ENCODE measurements at places on chromosomes 3 and 15. TPM values are rescaled to one million over a fixed set of nuclear protein-coding genes. Genes with fewer than 3 reads are reported as not detected.

CCDC33 gene
- 0.12 TPM for total RNA-seq

TERC gene
- total RNA-seq: 759 TPM

LAMB2 gene
- total RNA-seq: 640 TPM

GABRB3 gene
- 2.7 TPM for total RNA-seq

RHOV gene
- not detected for total RNA-seq

TM4SF4 gene
- not detected for total RNA-seq

CHRNA5 gene
- total RNA-seq: 5.1 TPM

CYP8B1 gene
- total RNA-seq: not detected

ACTC1 gene
- total RNA-seq: not detected

GPR149 gene
- not detected for total RNA-seq

PLSCR5 gene
- not detected for total RNA-seq

CPLX3 gene
- total RNA-seq: not detected

EPHB1 gene
- total RNA-seq: 0.12 TPM

GTPBP8 gene
- 38.6 TPM for total RNA-seq

RPP14 gene
- total RNA-seq: 18.0 TPM

CCRL2 gene
- total RNA-seq: 0.62 TPM

MST1R gene
- total RNA-seq: 0.33 TPM

DNAJB8 gene
- not detected for total RNA-seq

SUMF1 gene
- total RNA-seq: 61.1 TPM

IL17RB gene
- total RNA-seq: 0.11 TPM

LEKR1 gene
- total RNA-seq: 1.3 TPM

FGD5 gene
- total RNA-seq: 0.37 TPM

GOLGA6A gene
- not detected for total RNA-seq

ATXN7 gene
- 11.9 TPM for total RNA-seq

AAGAB gene
- total RNA-seq: 51.2 TPM

ITIH3 gene
- 0.12 TPM for total RNA-seq

AMOTL2 gene
- total RNA-seq: 100 TPM

TUSC7 gene
- total RNA-seq: not detected

UBAP1L gene
- 1.3 TPM for total RNA-seq

EIF2B5 gene
- total RNA-seq: 57.3 TPM

ADAMTS17 gene
- total RNA-seq: 0.11 TPM

PXYLP1 gene
- total RNA-seq: 5.1 TPM

EPB42 gene
- total RNA-seq: not detected

PLCL2 gene
- 10.6 TPM for total RNA-seq

CFAP91 gene
- 0.77 TPM for total RNA-seq

SKIL gene
- 107 TPM for total RNA-seq

CAMK2N2 gene
- 0.25 TPM for total RNA-seq

TTLL13 gene
- not detected for total RNA-seq

LRTM1 gene
- total RNA-seq: not detected

CD86 gene
- total RNA-seq: not detected
